ENCODE measurements at places on chromosomes 16 and 17.

DNA sequence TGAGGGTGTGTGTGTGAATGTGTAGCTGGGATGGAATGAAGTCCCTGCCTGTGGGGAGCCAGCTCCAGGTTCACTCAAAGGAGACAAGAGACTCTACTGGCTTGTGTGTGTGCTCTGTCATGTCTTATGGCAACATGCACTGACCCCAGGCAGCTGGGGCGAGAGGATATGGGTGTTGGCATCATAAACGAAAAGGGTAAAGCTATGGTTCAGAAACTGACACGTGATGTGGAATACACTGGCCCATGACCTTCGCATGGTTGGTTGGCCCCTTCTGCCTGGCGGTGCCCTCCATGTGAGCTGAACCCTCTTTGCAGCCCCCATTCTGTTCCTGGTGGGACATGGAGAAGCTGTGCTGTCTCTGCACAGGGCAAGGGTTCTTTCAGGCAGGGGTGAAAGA lies 21.9 kb downstream of the ZNF750 start:
- no peak for DNase-seq

DNA sequence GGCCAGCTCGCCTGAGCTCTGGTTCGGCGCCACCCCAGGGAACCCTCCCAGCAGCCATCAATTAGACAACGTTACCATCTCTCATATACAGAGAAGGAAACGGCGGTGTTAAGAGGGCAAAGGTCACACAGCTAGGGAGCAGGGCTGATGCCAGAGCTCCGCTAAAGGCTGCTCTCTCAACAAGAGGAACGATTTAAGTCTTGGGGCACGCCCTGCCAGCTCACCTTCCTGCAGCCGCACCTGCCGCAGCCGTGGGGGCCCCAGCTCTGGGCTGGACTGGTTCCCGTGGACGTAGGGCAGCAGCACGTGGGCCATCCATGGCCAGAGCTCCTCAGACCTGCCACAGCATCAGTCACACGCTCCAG lies 43.5 kb downstream of the PKD1 start:
- DNase-seq: no peak

- DNase-seq: peak; percentile 98
Measured at GRCh38 chr17:81034779-81035520, at the start of gene BAIAP2. Gene BAIAP2 (plus strand): TSS chr17:81035151. CDS start chr17:81035255, 104 bp downstream.

- DNase-seq: no peak
Measured at GRCh38 chr17:56658648-56659047, 65.1 kb downstream of the NOG start.

DNA sequence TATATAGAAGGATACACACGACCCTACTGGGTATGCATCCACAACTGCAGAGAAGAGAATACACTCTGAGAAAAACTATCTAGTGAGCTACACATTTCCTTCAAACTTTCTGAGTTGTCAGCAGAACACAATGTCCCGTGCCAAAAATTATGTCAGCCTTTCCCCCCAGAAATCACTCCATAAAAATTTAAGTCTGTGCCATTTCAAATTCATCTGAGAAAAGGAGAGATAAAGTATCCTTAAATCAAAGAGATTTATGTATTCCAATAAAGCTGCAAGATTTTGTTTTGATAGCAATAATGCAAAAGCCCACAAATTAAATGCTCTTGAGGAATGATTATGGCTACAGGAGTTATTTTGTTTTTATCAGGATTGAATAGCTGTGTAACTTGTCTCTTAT lies 760.1 kb downstream of the CDH11 start:
- DNase-seq: no peak

DNA sequence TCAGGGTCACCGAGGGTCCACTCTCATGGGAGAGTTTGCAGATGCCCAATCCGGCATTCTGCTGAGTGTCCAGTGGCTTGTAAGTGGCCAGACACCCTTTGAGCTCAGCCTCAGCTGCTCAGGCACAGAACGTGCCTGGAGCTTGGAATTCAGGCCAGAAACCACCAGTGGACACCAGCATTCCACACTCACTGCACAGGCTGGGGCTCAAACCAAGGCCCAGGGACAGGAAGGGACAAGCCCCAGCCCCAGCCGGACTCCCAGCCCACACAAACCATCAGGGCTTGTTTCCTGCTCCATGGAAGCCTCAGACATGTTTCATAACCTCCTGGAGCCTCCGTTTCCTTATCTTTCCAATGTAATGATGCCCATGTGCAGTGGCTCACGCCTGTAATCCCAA lies 5.0 kb upstream of the NPRL3 start:
- DNase-seq: no peak

GRCh38 chr17:75205793-75206163 lies 299 bp downstream of the NUP85 start:
- no peak for DNase-seq

GRCh38 chr16:83967838-83968305 lies at the start of gene NECAB2:
Gene NECAB2 (plus strand): TSS chr16:83968244. CDS start chr16:83968649, 405 bp downstream.
- DNase-seq: no peak

- DNase-seq: no peak
Measured at GRCh38 chr17:17084317-17084835, 42.1 kb downstream of the MPRIP start.

DNA sequence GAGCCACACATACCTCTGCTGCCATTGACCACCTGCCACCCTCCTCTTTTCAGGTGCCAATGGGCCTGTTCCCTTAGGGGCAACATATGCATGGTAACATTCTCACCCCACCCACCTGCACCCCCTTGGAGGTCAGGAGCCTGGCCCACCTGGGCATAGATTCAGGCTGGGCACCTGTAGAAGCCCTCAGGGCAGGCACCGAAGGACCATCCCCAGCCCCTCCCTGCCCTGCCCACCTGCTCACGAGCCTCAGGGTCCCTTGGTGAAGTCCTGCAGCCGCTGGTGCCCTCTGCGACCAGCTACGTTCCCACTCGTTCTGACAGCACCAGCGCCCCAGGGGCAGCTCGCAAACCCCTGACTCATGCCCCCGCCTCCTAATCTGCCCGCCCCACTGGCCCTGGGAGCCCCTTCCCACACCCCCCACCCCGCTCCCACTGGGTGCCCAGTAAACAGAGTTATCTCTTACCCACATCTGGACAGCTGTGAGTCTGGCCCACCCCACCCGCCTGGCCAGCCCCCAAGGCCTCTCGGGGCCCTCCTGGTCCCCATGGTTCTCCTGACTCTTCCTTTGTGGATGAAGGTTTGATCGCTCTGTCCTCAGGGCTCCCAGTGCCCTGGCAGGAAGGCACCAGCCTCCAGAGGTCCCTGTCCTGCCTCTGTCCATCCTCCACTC lies at the start of gene SLC4A1:
Gene SLC4A1, minus strand, starts transcription at position 318 of the 673 bp plus-strand sequence. CDS start 5,269 bp downstream, outside the sequence.
- no peak for DNase-seq

DNA sequence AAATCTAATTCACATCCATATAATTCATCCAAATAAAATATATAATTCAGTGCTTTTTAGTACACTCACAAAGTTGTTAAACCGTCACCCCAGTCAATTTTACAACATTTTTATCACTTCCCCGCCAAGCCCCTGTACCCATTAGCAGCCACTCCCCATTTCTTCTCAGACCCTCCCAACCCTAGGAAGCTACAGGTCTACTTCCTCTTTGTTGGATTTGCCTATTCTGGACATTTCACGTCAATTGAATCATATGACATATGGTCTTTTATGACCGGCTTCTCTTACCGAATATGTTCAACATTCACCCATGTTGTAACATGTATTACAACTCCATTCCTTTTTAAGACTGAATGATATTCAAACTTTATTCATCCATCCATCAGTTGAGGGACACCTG lies 19.9 kb upstream of the MLKL start:
- DNase-seq: no peak

- DNase-seq: no peak
Measured at GRCh38 chr17:39738983-39739884, 1.5 kb downstream of the GRB7 start.

- DNase-seq: no peak
Measured at GRCh38 chr17:22703204-22703603, 1010.9 kb downstream of the KCNJ18 start.

GRCh38 chr17:2008332-2009126 lies 16.6 kb downstream of the RTN4RL1 start:
- DNase-seq: no peak

- no peak for DNase-seq
Measured at GRCh38 chr17:76930107-76930506, 61.9 kb downstream of the MGAT5B start.

DNA sequence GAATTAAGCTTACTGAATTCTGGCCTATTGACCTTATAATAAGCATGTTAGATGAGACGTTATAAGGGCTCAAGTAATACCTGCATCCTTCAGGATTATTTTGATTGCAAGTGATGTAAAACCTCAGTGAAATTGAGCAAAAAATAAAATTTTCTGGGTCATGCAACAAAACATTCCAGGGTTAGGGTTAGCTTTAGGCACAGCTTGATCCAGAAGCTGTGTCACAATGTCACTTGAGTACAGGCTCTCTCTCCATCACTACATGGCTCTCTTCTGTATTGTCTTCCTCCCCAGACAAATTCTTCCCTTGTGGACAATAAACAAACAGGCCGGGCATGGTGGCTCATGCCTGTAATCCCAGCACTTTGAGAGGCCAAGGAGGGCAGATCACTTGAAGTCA lies 3.6 kb upstream of the NUP93 start:
- DNase-seq: no peak

- DNase-seq: no peak
Measured at GRCh38 chr17:18015593-18015992, 23.4 kb downstream of the ATPAF2 start.

GRCh38 chr17:35082073-35082657 lies 18.7 kb upstream of the RFFL start:
- no peak for DNase-seq

DNA sequence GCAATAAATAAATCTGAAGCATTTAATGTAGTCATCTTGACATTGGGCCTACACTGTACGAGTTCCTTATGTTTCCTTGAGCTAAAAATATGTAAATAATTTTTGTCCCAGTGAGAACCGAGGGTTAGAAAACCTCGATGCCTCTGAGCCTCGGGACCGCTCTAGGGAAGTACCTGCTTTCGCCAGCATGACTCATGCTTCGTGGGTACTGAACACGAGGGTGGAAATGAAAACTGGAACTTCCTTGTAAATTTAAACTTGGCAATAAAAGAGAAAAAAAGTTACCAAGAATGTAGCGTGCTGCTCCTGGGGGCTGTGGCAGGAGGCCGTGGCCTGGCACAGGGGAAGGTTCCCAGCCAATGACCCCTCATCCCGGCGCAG lies 74.1 kb downstream of the SOCS1 start:
- no peak for DNase-seq
